Right renal pelvis (tissue), 4 donors: ENCODE measurements at places on chromosomes 12 and 14. TPM values are rescaled to one million over a fixed set of nuclear protein-coding genes. Genes with fewer than 3 reads are reported as not detected.

- DNase-seq, result no peak
Measured at GRCh38 chr14:104441275-104442106, 138.1 kb upstream of the C14orf180 start.

- no peak for DNase-seq
Measured at GRCh38 chr12:75432924-75433323, 42.0 kb downstream of the GLIPR1L2 start.

DNA sequence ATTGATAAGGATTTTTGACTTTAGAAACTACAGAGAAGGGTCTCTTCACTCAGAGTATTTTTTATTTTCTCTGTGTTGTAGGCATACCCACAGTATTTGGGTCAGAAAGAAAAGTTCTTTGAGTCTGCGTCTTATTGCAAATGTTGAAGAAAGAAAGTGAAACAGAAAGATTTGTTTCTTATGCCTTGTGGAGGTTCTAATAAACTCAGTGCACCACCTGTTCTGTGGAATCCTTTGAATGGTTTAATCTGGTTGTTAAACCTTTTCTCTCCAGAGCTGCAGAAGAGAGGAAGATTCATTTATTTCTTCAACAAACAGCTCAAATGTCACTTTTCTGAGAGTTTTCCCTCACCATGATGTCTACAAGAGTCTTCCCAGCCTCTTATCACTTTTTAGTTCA, 146.6 kb upstream of the PLEKHG7 start:
- no peak for DNase-seq

Gene ZNF385A
- 14.0 TPM for polyA plus RNA-seq

Gene MIS18BP1
- 36.8 TPM for polyA plus RNA-seq

GRCh38 chr12:6620137-6620884, 13.1 kb upstream of the CHD4 start:
- no peak for DNase-seq
